ENCODE measurements at places on chromosomes 13 and 19. TPM values are rescaled to one million over a fixed set of nuclear protein-coding genes. Genes with fewer than 3 reads are reported as not detected.

- no peaks in the 10 kb centered on the region for H3K36me3 ChIP-seq
- no peak overlapping the region for H3K4me3 ChIP-seq
- H3K27me3 ChIP-seq, result no peaks in the 10 kb centered on the region
- DNase-seq, result no peak
- H3K27ac ChIP-seq, result peak overlapping the region; percentile 18
- peaks cover 17% of the 10 kb centered on the region for H3K4me1 ChIP-seq
These were observed 224.2 kb upstream of the IRS2 start for GRCh38 chr13:110010404-110011138.

DNA sequence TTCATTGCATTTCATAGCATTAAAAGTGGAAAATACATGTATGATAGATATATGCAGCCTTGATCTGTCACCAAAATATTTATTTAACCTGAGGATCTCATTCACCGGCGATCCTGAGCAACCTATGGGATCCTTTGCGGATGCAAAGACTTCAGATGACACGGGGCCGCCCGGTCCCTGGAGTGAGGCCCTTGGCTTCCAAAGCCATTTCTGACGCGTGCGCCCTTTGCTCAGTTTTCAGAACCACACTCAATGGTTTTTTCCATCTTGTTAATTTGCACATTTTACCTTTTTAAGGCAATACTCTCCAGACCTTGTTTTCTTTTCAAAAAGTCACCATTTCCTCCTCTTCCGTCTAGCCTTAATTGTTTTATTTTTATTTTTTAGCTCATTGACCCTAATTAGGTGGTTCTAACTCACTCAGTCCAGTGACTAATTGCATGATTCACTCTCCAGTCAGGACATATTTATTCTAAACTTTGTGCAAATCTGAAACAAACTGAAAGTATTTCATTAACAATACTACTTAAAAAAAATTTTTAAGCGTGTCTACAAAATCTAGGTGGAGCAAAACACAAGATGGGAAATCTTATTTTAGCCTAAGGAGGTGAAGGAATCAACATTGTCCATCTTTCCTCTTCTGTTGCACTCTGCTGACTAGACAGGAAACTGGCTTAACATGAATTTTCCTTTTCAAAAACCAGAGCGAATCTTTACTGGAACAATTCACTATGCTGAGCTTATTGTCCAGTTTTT lies 47.9 kb downstream of the COL4A1 start:
- no peak overlapping the region for H3K4me3 ChIP-seq
- H3K36me3 ChIP-seq, result no peaks in the 10 kb centered on the region
- DNase-seq, result no peak
- H3K27me3 ChIP-seq, result no peaks in the 10 kb centered on the region

C13orf46 gene
- 0.33 TPM for total RNA-seq

DNA sequence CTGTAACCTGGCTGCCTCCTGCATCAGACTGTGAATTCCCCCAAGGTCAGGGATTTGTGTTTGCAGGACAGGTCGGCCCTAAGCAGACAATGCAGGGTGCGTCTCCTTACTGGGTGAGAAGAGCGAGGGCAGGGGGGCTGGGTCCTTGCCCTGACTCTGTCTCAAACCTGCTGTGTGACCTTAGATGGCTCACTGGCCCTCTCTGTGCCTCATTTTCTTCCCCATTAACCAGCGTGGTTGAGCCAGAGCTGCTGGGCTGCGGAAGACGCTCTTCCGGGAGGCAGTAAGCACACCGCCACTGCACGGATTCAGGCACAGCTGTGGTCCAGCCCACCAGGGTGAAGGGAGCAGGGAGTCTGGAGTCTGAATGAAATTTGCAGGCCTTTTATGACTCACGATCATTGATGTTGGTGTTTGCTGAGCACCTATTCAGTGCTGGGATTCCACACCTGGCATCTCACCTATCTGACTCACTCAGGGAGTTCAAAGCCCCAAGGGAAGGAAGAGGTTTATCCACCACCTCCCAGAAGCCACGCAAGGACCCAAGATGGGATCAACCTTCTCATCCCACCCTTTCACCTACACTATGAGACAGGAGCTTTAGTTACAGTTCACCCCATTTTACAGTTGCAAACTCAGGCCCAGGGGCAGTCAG lies 2.5 kb downstream of the AKT1S1 start:
- H3K4me1 ChIP-seq, result peaks cover 26% of the 10 kb centered on the region
- H3K36me3 ChIP-seq, result peaks cover 11% of the 10 kb centered on the region
- H3K27ac ChIP-seq, result no peak overlapping the region
- no peak for DNase-seq

DNA sequence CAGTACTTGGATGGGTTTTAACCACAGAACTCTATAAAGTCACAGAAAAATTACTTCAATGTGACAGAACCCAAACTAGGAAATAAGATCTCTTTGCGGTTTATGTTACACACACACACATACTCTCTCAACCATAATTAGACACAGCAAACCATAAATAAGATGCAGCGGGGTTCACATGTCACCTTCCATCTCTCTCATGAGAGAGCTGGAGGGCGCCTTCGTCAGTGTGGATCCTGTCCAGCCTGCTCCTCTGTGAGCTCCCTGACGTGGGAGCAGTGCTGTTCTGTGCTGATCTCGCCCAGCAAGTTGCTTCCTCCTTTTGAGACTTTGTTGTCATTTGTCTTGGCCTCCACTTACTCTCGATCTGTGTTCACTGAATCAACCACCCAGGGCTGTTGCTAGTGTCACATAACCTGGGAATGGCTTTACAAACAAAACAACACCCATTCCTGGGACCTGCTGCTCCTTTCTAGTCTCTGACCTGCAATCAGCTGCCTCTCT lies 204.9 kb upstream of the KL start:
- no peaks in the 10 kb centered on the region for H3K4me1 ChIP-seq
- no peaks in the 10 kb centered on the region for H3K36me3 ChIP-seq
- no peak overlapping the region for H3K4me3 ChIP-seq
- no peaks in the 10 kb centered on the region for H3K27me3 ChIP-seq
- H3K27ac ChIP-seq, result no peak overlapping the region

SYNGR4 gene
- total RNA-seq, result not detected

GRCh38 chr13:113864273-113864890 lies 506 bp upstream of the GAS6 start:
- no peaks in the 10 kb centered on the region for H3K36me3 ChIP-seq
- H3K27me3 ChIP-seq, result peaks cover 11% of the 10 kb centered on the region
- no peaks in the 10 kb centered on the region for H3K4me1 ChIP-seq
- DNase-seq, result no peak
- no peak overlapping the region for H3K27ac ChIP-seq
- no peak overlapping the region for H3K4me3 ChIP-seq

DNA sequence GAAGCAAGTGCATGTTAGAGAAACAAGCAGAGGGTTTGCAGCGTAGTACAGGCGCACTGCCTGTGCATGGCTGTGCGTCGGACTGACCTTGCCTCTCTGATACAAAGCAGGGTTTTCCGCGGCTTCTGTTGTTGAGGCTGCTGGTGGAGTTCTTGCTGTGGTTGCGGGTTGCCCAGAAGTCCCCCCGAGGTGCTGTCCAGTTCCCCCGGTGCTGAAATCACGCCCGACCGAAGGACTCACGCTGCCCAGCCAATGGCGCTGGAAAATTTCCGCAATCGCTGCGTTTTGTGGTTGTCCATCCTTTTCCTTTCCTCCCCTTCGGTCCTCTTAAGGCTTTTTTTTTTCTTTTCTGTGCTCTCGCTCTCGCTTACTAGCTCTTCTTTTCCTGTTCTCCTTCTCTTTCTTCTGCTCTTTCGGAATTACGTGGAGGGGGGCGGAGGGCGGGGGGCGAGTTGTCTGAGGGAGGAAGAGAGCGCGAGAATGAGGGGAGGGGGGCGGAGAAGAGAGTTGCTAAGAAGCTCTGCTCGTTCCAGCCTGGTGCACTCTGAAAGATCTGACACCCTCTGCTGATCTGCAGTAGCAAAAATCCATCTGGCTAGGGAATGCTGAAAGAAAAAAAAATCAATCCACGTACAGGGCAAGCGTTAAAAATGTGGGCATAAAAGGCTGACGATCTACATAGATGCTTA lies at the start of gene SLITRK1:
TSS of gene SLITRK1 (minus strand) at position 558 of the 689 bp plus-strand sequence. CDS start 967 bp downstream, outside the sequence.
- H3K4me3 ChIP-seq, result peak within 1 kb of the TSS; percentile 14
- DNase-seq, result no peak
- H3K4me1 ChIP-seq, result no peaks in the 10 kb centered on the region
- no peaks in the 10 kb centered on the region for H3K27me3 ChIP-seq
- no peak within 1 kb of the TSS for H3K27ac ChIP-seq
- no peaks in the 10 kb centered on the region for H3K36me3 ChIP-seq

GRCh38 chr19:42528354-42529247 lies at the start of gene CEACAM1:
TSS of gene CEACAM1 (minus strand) at chr19:42528481. CDS start at chr19:42528374, 107 bp downstream.
- peaks cover 40% of the 10 kb centered on the region for H3K4me1 ChIP-seq
- H3K4me3 ChIP-seq, result peak within 1 kb of the TSS; percentile 65
- peak within 1 kb of the TSS; percentile 46 for H3K27ac ChIP-seq

GRCh38 chr19:50817941-50818858 lies 5.4 kb downstream of the KLK1 start:
- no peak overlapping the region for H3K27ac ChIP-seq
- peak overlapping the region; percentile 39 for H3K4me3 ChIP-seq
- peak; percentile 72 for DNase-seq

DNA sequence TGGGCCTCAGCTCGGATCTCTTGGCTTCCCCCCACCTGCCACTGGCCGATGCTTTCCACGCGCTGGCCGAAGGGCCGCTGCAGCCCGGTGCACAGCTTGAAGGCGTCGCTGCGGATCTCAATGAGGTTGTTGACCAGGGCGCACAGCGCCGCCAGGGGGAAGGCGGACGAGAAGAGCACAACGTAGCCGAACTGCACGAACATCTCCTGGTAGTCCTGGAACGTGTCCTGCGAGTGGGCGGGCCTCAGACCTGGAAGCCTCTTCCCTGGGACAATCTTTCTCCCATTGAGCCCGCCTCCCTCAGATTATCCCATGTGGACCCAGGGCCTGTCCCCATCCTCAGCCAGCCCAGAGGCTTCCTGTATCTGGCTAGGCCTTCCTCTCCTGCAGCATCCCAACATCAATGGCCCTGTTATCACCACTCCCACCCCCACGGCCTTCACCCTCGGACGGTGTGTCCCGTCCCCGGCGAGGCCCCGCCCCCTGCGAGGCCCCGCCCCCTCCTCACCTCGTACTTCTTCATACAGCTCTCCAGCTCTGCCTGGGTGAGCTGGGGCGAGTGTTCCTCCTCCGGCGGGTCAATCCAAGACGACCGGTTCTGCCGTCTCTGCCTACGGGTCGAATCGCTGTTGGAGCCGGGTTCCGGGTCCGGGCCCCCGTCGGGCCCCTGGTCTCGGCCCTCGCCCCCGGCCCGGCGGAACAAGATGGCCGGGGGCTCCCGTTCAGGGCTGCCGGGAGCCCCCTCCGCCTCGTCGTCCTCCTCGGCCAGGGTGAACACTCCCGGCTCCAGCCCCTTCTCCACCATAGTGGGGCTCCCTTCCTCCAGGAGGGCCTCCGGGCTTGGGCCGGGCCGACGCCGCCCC lies 6.8 kb downstream of the ANO8 start:
- no peaks in the 10 kb centered on the region for H3K4me1 ChIP-seq
- no peaks in the 10 kb centered on the region for H3K27me3 ChIP-seq
- peaks cover 12% of the 10 kb centered on the region for H3K36me3 ChIP-seq
- H3K27ac ChIP-seq, result no peak overlapping the region
- H3K4me3 ChIP-seq, result no peak overlapping the region

GRCh38 chr13:40388617-40389016 lies 277.8 kb downstream of the FOXO1 start:
- H3K27ac ChIP-seq, result no peak overlapping the region
- no peak for DNase-seq
- H3K4me1 ChIP-seq, result peaks cover 11% of the 10 kb centered on the region
- H3K36me3 ChIP-seq, result no peaks in the 10 kb centered on the region
- H3K4me3 ChIP-seq, result no peak overlapping the region

GRCh38 chr13:21130116-21130515 lies 46.2 kb downstream of the SKA3 start:
- H3K4me3 ChIP-seq, result no peak overlapping the region
- no peak for DNase-seq
- H3K27ac ChIP-seq, result no peak overlapping the region
- no peaks in the 10 kb centered on the region for H3K4me1 ChIP-seq

DNA sequence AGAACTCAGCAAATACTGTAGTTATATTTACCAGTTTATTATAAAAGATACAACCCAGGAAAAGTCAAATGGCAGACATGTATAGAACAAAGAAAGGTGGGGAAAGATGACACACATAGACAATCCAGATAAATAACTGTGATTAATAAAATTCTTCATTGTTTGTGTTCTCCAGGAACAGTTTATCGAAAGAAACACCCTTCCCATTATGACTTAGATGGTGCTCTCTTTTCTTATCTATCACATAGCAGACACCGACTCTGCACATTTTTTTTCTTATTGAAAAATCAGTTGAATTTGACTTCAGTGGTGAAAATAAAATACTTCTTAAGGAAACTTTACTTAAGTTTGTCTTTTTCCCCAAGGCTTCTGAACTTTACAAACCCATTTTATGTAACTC lies 6.2 kb downstream of the ZNF708 start:
- peaks cover 7% of the 10 kb centered on the region for H3K36me3 ChIP-seq
- no peak overlapping the region for H3K27ac ChIP-seq
- no peaks in the 10 kb centered on the region for H3K4me1 ChIP-seq
- DNase-seq, result no peak
- H3K27me3 ChIP-seq, result no peaks in the 10 kb centered on the region
